ENCODE measurements at places on chromosomes 12 and 14.

DNA sequence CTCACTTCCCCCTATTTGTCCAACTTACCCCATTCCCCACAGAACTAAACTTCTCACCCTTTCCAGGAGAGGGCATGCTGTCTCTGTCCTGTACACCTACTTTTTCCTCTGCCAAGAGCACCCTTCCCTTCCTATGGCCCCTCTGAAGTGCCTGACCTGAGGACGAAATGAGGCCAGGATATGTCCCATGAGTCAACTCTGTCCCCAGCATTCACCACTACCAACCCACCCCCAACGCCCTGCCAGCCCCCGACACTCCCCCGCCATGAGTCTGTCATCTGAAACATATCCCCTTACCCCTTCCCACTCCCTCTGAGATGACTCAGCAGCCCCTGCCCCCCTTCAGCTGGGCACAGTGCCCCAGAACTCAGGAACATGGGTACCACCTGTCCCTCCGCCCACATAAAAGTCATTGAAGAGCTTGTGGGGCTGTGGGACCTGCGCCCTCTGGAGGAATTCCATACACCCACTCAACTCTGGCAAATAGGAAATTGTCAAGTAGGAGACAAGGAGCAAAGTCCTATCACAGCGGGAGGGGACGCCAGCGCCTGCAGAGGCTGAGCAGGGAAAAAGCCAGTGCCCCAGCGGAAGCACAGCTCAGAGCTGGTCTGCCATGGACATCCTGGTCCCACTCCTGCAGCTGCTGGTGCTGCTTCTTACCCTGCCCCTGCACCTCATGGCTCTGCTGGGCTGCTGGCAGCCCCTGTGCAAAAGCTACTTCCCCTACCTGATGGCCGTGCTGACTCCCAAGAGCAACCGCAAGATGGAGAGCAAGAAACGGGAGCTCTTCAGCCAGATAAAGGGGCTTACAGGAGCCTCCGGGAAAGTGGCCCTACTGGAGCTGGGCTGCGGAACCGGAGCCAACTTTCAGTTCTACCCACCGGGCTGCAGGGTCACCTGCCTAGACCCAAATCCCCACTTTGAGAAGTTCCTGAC lies 26.3 kb downstream of the ITGA7 start:
- DNase-seq: no peak

GRCh38 chr14:59306775-59307174 lies 118.3 kb downstream of the DAAM1 start:
- DNase-seq: peak; percentile 23

GRCh38 chr12:114046236-114046998 lies 80.3 kb upstream of the RBM19 start:
- DNase-seq: no peak

GRCh38 chr12:89513544-89513943 lies 11.1 kb downstream of the GALNT4 start:
- DNase-seq: no peak

GRCh38 chr12:70197345-70197744 lies 45.9 kb upstream of the CNOT2 start:
- no peak for DNase-seq

DNA sequence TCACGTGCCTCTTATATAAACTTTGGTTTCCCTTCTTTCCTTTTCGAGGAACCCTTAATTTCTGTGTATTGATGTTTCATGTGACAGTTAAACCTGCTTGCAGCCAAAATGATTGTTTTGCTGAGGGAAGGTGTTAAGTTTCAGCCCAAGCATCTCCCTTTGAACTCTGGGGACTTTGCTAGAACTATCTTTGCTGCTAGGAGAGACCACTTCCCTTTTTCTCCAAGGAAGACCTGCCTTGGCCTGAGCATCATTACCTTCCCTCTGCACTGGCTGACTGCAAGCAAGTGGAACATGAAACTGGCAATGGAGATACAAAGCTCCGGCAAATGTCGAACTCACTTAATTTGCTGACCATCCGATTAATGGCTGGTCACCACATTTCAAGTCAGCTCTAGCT lies 192.8 kb downstream of the GRIN2B start:
- DNase-seq: no peak

DNA sequence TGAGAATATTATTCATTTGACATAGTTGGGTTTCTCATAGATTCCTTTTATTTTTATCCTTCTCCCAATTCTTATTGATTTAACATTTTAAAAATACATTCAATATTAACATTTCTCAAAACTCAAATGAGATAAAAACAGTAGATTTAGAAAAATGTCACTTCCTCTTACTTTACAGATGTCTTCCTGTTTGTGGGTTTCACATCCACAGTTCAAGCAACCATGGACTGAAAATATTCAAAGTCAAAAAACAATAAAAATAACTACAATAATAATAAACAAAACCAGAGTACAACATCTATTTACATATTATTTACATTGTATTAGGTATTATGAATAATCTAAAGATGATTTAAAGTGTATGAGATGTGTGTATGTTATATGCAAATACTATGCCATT lies 111.3 kb upstream of the SLC16A7 start:
- no peak for DNase-seq

GRCh38 chr14:61130512-61131260 lies 149.6 kb downstream of the SLC38A6 start:
- DNase-seq: no peak

DNA sequence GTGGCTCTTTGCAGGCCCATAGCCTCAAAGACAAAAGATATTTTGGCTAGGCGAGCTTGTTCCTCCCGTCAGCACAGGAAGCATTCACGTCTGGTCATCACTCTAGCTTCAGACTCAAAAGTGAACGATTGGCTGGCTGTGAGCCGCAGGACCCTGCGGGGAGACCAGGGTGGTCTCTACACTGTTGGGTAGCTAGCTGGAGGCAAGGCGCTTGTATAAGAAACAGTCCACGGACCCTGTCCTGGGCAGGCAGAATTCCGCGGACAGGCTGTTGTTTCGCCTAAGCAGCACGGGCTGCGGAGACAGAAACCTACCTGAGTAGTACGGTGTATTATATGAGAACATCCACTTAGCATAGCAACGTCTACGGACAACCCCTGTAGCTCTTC lies 29.6 kb downstream of the WBP11 start:
- no peak for DNase-seq

DNA sequence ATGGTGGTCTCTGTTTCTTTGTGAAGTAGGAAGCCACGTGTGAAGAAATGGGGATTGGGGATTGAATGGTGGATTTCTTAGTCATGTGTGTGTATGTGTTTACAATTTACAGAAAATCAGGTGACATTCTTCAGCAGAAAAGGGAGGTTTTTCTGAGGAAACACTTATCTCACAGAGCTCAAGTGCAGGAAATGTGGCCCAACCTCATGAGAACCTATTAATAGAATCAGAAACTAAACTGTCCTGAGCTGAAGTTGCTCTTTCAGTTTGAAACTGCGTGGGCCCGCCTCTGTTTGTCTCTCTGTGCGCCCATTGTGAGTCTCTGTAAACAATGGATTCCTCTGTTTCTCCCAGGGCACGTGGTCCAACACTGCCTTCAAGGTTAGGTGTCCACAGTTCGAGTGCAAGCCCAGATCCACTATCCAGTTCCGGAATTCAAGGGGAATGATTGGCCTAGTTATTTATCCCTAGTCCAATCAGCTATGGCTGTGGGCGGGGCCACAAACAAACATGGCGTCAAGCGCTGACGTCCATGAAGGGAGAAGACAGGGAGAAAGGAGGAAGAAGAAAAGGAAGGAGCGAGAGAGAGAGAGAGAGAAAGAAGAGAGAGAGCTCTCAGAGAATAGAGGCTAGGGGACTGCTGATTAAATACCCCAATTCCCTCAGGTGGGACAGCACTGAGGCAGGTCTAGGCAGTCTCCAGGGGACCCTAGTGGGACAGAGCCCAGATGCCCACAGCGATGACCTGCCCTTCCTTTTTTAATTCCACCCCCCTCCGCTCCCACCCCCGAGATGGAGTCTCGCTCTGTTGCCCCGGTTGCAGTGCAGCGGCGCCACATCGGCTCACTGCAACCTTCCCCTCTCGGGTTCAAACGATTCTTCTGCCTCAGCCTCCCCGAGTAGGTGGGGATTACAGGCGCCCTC lies 31.4 kb upstream of the C12orf76 start:
- no peak for DNase-seq

GRCh38 chr12:65925626-65926025 lies 101.3 kb downstream of the HMGA2 start:
- DNase-seq: no peak

- DNase-seq: no peak
These were observed 122.3 kb upstream of the FBXO33 start for GRCh38 chr14:39554576-39554975.

DNA sequence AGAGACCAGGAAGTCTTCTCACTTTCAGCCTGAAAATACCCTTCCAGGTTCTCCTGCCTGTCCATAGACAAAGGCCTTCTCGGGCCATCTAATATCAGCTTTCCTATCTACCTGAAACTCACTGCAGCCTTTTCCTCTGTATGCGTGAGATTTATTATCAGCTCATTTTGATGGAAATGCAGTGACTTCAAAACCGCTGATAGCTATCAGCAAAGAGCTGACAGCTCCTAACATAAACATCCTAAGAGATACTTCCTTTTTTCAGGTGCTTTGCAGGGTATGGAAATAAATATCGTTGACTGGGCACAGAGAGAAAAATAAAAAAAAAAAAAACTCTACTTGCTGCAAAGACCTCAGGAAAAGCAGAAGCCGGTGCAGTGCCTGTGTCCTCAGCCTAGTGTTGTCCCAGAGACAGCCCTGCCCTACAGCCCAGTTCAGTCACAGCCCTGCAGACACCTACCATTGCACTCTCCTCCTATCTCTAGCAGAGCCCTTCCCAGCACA lies 215.0 kb upstream of the EGLN3 start:
- DNase-seq: no peak

DNA sequence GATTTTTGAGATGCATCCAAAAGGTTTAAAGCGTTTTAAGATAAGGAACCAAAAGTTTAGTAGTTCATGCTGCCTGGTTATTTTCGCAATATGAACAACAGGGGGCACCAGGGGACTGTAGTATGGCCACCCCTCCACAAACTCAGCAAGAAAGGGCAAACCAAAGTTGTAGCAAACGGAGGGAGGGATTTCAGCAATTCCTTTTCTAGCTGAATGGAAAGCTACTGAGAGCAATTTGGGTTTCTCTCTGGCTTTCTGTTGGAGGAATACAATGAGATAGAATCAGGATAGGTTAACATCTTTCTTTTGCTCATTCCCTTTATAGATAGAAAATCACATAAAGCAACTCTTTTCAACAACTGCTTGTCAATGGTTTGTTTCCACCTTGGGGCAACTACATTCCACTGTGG lies 62.5 kb downstream of the DRAM1 start:
- peak; percentile 11 for DNase-seq

DNA sequence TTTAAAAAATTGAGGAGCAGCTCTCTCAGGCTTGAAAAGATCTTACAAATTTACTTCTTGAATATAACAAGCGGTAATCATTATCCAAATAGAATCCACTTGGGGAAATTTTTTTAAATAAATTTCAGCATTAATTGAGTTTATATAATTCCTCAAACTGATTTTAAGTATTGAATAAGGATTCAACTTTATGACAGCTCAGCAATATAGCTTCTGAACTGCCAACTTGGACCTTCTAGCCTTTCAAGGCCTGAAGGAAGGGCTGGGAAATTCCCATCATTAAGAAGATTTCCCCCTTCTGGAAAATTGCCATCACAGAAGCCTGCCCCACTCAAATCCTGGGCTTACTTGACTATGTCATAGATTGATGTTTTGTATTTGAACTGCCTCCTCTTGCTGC lies 57.5 kb upstream of the GARIN2 start:
- DNase-seq: no peak

GRCh38 chr12:80702889-80703805 lies 4.3 kb upstream of the MYF6 start:
- DNase-seq: peak; percentile 1

DNA sequence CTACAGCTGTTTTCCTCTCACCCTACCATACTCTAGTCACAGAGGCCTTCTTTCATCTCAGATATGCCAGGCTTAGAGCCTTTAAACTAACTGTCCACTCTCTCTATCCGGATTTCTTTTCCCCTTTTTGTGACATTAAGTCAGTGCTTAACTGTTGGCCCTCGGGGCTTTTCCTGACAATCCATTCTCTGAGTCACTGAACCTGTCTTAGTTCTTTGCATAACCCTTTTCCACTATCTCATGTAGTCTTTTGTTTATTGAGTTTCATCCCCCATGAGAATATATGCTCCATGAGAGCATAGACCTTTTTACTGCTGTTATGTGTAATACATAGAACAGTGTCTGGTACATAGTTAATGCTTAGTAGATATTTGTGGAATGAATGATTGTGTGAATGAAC lies 68.7 kb downstream of the PLEKHA5 start:
- DNase-seq: peak; percentile 15

DNA sequence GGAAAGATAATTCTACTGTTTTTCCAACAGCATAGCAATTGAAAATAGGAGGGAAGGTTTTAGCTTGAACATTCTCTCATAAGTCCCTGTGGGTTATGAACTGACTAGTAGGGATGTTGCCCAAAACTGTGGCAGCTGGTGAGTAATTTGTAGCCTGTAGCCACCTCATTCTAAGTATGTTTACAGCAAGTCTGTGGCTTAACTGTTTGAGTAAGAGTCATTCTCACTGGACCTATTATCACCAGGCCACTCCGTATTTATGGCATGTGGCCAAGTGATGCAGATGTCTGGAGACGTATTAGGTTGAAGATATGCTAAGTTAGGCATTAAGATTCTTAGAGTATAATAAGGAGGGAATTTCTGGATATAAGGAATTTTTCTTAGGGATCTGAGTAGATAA lies 458.3 kb downstream of the ETNK1 start:
- DNase-seq: peak; percentile 76

- DNase-seq: no peak
These were observed 39.0 kb downstream of the MNAT1 start for GRCh38 chr14:60773558-60773957.

DNA sequence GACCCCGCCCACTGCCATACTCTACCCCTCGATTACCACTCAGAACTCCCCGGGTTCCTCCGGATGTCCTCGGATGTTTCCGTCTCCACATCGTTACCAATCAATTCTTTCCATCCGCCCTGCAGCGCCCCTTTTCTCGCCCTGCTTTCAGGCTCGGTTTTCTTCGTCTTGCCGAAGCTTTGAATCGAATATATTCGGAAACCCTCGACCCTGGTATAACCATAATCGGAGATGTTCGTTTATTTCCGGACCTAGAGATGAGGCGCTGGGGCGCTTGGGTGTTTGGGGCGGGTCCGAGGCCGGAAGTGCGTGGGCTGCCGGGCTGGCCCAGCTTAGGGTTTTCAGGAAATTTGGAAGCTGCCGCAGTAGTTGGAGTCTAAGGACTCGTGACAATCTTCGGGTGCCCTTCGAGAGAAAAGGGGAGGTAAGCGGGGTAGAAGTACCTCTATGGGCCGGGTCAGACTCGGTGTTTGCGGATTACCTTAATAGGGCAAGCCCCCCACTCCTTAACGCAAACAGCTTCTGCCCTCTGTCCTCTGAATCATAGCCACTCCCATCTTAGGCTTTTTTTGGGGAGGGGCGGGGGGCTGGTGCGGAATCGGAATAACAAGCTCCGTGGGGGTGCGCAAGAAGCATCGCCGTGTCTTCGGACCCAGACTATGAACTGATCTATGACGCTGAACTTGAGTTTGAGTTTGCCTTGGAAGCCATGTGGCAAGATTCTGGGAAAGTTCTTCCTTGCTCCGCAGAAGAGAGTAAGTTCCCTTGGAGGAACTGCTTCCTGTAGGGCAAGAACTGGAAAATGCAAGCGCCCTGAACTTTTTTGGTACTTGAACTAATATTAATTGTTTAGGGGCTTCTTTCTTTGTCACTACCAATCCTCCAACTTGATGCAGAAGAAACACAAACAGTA lies at the start of gene C14orf119:
TSS of gene C14orf119 (plus strand) at position 310 of the 913 bp plus-strand sequence. CDS start 2,154 bp downstream, outside the sequence.
- peak; percentile 90 for DNase-seq

- DNase-seq: no peak
These were observed 830 bp downstream of the PPP4R3A start for GRCh38 chr14:91509083-91509877.

Data from keratinocyte (primary cell).